MG63 (cell line): ENCODE measurements at places on chromosomes 16 and 17.
A peak's percentile ranks its signal among the peaks of the same experiment; 100 is the strongest.

DNA sequence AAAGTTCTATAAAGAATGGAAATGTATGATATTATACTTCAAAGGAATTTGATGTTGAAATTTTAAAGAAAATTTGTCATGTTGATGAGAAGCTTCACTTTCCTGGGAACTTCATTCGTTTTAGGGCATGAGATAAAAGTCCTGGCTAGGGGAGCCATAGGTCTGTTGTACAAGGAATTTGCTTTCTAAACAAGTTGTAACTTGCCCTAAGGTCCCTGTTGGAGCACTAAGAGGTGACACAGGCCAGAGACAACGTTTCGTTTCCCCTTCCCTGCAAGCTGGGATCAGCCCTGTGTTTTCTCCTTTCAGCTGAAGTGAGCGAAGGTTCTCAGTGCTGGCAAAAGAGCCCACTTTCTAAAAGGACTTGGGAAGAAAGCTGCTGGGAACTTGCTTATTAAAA, 16.6 kb downstream of the PLD6 start:
- no peak for DNase-seq

- DNase-seq = no peak
These were observed 9.0 kb upstream of the AMZ2 start for GRCh38 chr17:68238871-68239253.

- DNase-seq = peak; percentile 40
These were observed 46.0 kb downstream of the TMC5 start for GRCh38 chr16:19463468-19464315.

DNA sequence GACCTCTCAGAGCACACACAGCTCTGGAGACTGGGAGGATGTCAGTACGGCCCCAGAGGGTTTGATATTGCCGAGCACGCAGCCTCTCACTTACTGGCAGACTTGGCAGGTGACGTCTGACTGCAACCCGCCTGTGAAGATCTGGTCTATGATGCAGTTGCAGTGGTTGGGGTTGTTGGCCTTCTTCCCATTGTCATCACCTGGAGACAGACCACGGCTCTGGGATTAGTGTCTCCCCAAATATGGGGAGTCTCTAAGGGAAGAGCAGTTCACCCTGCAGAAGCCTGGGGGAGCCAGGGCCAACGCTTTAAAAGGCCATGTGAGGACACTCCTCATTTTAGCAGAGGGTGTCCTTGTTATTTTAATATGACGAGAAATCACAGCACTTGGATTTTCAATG, 30.1 kb downstream of the USP22 start:
- no peak for DNase-seq

DNA sequence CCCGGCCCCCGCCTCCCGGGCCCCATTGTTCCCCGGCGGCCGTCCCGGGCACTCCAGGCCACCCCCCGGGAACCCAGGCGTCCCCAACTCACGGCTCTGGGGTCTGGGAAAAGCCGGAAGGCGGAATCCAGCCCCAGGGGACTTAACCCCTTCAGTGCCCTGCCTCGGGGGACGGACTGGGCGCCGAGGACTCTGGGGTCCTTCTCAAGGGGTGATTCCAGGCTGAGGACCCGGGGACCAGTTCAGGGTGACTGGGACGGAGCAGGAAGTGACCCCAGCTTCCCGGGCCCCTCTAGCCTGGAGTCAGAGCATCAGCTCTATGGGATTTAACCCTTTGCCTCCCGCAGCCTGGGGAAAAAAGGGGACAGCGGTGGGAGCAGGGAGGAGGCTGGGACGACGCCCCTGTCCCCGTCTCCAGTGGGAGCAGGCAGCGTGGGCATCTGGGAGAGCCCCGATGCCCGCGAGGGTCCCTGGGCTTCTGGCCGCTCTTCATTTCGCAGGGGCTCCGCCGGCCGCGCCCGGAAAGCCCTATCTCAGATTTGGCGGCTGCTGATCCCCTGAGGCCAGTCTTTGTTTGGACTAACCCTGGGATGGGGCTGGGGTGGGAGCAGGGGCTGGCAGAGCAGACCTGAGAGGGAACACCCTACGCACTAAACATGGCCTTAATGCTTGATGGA, at the start of gene ZNF629:
Gene ZNF629 (minus strand): TSS at position 270 of the 677 bp plus-strand sequence. CDS start 2,723 bp downstream, outside the sequence.
- DNase-seq = peak; percentile 72
